Activated T-cell treated with anti-CD3 and anti-CD28 coated beads for 4 hours (primary cell): ENCODE measurements at places on chromosomes 3 and 15.

DNA sequence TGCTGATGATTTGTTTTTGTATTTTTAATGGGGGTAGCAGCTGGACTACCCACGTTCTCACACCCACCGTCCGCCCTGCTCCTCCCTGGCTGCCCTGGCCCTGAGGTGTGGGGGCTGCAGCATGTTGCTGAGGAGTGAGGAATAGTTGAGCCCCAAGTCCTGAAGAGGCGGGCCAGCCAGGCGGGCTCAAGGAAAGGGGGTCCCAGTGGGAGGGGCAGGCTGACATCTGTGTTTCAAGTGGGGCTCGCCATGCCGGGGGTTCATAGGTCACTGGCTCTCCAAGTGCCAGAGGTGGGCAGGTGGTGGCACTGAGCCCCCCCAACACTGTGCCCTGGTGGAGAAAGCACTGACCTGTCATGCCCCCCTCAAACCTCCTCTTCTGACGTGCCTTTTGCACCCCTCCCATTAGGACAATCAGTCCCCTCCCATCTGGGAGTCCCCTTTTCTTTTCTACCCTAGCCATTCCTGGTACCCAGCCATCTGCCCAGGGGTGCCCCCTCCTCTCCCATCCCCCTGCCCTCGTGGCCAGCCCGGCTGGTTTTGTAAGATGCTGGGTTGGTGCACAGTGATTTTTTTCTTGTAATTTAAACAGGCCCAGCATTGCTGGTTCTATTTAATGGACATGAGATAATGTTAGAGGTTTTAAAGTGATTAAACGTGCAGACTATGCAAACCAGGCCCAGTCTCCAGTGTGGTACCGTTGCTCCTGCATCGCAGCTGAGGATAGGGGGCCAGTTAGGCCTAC, 1.4 kb upstream of the FES start:
- no peak for DNase-seq

DNA sequence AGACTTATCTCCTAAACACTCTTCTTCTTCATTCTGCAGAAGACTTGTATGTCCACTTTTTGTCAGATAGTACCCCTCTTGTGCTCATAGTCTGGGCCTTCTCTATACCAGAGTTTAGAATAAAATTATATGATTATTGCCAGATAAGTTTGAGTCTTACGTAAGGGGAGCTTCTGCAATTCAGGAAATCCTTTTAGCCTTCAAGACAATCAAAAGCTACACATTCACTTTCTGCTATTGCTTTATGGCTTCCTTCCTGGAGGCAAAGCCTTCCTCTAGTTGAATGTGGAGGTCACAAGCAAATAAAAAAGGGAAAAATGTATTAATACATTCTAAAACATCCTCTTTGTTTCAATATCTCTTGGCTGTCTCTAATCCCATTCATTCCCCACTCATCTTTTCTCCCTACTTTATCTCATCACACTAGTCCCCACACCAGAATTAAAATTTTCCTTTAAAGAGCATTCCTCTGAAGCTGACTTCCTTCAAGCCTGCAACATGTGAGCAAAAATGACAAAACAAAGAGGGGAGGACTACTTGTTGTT, 186.8 kb downstream of the CPNE4 start:
- DNase-seq, result no peak

DNA sequence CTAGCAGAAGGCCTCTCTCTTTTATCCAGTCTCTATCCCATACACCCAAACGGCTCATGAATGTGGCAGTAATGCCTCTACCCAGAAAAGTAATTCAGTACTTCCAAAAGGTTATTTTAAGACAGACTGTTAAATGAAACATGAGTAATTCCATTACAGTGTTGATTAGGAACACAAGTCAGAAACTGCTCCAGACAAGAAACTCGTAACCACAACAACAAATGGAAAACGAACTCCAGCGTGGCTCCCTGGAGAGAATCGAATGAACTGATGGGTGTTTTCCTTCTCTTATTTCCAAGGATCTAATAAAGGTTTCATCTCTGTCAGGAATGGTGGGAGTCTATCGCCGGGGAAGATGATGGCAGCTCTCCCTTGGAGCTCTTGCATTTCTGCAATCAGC, 228.4 kb downstream of the MAGI1 start:
- no peak for DNase-seq

DNA sequence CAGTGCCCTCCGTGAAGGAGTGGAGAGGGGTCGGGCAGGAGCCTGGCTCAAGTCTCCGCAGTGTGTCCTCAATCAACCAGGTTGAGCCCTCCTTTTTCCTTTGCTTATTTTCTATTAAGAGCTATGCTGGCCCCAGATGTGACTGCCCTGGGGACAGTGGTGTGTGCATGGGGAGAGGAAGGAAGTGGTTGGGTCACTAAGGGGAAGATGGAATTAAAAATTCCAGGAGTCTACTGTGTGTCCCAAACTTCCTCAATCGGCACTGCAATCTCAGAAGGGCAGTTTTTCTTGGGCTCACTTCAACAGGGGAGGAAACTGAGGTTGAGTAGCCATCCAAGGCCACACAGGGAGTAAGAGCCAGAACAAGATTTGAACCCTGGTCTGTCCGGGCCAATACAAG, 13.7 kb upstream of the GRIP2 start:
- DNase-seq, result no peak

GRCh38 chr3:156323466-156323865, 203.1 kb downstream of the KCNAB1 start:
- no peak for DNase-seq

DNA sequence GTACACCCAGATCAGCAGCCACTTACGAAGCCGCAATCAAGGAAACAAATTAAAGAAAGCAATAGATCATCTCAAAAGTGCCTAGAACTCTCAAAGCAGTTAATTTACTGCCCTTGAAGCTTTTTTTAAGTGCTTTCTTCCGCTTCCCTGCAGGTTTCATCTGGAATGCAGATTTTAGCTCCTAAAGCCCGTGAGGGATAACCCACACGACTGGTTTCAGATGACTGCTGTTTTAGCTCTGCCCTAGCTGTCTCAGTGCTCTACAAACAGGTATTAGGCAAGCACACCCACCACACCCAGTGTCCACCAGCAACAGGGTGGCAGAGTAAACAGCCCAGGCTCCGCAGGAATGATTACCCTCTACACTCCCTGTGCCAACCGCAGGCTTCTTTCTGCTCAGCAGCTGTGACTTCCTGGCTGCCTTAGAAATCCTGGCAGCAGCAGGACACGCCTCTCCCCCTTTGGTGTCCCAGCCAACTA, 126.0 kb downstream of the FMN1 start:
- DNase-seq, result no peak

DNA sequence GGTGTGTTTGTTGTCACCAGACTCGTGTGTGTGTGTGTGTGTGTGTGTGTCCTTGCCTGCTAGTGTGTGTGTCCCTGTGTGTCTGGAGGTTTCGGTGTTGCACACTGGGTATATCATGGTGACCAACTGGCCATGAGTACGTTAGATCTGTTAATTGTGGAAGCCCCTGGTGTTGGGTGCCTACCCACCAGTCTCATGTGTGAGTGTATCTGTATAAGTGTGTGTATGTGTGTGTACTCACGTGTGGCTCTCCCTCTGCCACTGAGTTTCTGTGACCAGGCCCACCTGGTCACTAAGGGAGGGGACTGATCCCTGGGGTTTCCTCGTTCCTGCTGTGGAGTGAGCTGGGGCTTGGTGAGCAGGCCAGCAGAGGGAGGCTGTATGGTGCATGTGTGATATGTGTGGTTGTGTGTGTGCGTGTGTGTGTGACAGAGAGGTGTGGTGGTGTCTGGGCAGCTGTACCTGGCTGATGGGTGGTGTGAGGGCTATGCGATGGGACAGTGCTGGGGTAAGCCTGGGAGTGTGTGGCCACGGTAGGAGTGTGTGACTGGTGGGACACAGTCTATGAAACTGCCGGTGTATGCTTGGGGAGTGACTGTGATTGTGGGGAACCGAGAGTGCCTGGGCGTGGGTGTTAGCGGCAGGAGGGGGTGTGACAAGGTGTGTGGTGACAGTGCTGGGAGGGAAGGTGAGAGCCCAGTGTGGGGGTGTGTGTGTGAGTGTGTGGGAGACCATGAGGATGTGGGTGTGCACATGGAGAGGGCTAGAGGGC, 1.8 kb downstream of the PRKCD start:
- DNase-seq, result peak; percentile 58

GRCh38 chr3:127041264-127041820, 58.4 kb downstream of the PLXNA1 start:
- DNase-seq, result no peak

DNA sequence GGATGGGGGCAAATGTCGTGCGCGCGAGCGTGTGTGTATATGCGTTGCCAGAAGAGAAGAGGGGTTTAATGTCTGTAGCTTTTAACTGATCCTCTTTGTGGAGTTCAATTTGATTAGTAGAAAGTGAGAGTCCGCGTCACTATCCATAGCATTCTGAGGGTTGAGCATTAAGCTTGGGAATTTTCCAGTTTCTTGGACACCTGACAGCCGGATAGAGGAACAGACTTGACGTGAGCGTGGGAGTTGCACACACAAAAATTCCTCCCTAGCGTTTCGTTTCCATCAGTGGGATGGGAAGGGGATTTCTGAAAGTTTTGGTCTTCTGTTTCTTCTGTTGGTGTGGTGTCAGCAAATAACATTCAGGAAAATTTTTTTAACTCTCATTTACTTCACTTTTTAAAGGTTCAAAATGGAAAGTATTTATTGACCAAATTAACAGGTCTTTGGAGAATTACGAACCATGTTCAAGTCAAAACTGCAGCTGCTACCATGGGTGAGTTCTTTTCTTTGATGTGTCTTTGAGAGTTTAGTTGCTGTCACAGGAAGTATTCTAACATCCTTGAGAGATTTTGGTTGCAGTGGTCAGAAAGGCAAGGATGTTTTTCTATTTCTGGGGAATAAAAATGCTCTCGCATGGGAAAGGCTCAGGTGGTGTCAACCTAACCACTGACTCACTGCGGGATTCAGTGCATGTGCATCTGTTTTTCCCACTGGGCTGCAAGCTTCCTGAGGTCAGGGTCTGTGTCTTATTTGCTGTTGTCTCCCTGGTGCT, 841 bp downstream of the POGLUT1 start:
- no peak for DNase-seq

GRCh38 chr3:11720917-11721411, 77.2 kb upstream of the VGLL4 start:
- DNase-seq, result no peak

GRCh38 chr3:131174752-131175151, 148.1 kb downstream of the NEK11 start:
- DNase-seq, result no peak

- DNase-seq, result no peak
Measured at GRCh38 chr15:91445695-91446228, 345.7 kb downstream of the SV2B start.

DNA sequence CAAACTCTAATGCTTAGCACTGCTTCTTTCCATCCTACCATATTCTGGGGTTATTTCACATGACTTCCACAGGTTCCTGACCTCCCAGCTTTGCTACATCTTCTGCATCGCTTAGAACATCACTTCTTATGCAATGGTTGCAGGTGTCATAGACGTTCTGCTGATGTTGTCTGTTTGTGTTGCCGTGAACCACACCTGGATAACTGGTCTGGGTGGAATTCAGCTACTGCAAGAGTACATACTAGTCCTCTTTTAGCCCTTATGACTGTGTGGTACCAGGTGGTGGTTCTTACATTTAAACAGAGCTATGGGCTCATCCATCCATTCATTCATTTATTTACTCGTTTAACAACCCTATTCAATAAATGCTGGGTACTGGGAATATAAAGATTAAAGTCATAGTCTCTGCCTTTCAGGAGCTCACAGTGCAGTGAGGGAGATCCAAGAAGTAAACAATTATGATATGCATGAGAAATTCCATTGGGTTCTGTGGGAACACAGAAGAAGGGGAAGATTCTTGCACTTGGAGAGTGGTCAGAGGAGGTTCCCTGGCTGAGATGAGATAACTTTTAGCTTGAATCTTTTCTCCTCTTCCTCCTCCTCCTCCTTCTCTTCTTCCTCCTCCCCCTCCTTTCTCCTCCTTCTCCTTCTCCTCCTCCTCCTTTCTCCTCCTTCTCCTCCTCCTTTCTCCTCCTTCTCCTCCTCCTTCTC, 30.8 kb downstream of the TMEM45A start:
- DNase-seq, result no peak

GRCh38 chr3:68878322-68878721, 54.0 kb downstream of the TAFA4 start:
- DNase-seq, result no peak

DNA sequence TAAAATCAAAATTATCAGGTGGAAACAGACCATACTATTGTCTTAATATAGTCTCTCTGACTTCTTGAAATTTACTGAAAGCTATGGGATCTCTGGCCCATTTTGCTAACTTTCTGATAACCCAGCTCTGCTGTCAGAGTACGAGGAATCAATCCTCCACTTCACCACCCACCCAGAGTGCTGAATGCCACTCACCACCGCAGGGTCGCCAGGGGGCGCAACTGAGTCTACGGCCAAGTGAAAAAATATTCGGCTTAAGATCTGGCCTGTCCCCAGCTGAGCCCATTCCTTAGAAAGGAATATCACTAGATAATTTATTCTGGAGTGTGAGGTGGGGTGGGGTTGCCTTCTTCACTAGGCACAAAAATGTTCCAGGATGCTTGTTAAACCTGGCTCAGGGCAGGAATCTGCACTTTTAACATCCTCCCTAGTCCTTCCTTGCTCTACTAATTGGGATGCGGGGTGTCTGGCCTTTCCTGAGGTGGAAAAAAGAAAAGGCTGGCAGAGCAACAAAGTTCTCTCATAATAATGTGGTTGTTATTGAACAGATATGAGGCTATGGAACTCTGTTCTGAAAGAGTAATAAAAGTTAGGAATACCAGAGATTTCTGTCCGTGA, 520.6 kb downstream of the MFSD1 start:
- no peak for DNase-seq

DNA sequence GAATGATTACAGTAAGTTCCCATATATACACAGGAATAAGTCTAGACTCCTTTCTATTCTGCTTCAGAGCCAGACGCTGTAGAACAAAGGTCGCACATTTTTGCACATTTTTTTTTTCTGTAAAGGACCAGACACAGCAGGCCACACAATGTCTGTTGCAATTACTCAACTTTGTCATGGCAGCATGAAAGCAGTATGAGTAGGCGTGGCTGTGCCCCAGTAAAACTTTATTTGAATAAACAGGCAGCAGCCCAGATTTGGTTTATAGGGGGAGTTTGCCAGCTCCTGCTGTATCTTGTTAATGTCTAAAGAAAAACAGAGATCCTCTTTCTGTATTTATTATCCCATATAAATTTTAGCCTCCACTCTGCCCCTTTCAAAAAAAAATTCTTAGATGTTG, 708.3 kb downstream of the FHIT start:
- DNase-seq, result no peak

DNA sequence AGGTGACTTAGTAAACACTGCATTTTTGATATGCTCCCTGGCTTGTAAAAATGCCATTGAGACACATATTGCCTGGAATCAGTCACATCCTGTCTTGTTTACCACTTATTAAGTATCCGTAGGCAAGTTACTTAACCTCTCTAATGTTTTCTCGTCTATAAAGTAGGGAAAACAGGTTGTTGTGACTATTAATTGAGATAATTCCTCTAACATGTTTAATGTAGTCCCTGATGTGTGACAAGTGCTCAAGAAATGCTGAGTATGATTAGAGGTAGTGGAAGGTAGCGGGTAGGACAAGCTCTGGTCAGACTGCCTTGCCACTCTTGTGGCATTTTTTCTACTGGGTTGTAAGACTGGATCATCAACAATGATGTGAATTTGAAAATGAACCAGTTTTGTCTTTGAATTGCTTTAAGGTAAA, 54.1 kb downstream of the NFKBIZ start:
- DNase-seq, result no peak
